ENCODE measurements at places on chromosomes 4 and X.

DNA sequence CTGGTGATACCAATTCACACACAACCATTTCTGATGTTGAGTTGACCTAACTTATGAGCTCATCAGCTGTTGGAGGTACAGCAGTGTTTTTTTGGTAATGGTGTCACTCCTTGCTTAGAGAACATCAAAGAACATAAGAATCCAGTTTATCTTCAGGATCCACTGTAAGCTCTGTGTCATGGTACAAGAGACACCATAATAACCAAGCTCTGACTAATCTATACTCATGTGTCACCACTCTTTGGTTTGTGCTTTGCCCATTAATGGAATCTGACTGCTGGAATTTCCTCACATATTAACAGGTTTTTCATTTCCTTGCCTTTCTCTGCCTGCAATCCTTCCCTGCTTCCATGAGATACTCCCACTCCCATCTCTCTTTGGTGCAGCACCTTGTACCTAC lies 735.1 kb upstream of the LCORL start:
- no peaks in the 10 kb centered on the region for H3K4me1 ChIP-seq
- no peak overlapping the region for H3K4me3 ChIP-seq
- no peak for DNase-seq
- no peak overlapping the region for H3K27ac ChIP-seq

- H3K36me3 ChIP-seq = no peaks in the 10 kb centered on the region
- no peak for DNase-seq
- H3K4me3 ChIP-seq = no peak overlapping the region
- H3K27ac ChIP-seq = no peak overlapping the region
- no peaks in the 10 kb centered on the region for H3K4me1 ChIP-seq
These were observed 156.0 kb upstream of the GALNT7 start for GRCh38 chr4:173012608-173013007.

DNA sequence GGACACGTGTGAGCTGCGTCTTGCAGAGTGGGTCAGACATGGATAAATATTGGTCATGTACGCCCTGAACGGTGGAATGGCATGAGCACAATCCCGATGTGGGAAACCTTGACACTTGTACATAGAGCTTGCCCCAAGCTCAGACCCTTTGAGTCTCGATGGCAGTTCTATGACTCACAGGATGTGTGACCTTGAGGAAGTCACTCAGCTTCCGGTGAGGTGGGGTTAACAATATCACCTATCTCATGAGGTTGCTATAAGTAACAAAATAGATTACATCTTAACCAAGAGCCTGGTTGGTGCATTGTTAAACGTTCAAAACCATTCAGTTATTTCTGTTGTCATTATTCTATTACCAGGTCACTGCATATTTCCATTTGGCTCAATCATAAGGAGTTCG lies 109.1 kb upstream of the TBL1X start:
- H3K27ac ChIP-seq = no peak overlapping the region
- no peaks in the 10 kb centered on the region for H3K27me3 ChIP-seq
- no peak for DNase-seq
- H3K36me3 ChIP-seq = no peaks in the 10 kb centered on the region
- H3K4me3 ChIP-seq = no peak overlapping the region
- no peaks in the 10 kb centered on the region for H3K4me1 ChIP-seq

GRCh38 chr4:144572660-144573059 lies 73.3 kb upstream of the HHIP start:
- H3K4me3 ChIP-seq = no peak overlapping the region
- H3K27me3 ChIP-seq = no peaks in the 10 kb centered on the region
- no peak overlapping the region for H3K27ac ChIP-seq
- H3K36me3 ChIP-seq = no peaks in the 10 kb centered on the region
- no peak for DNase-seq

DNA sequence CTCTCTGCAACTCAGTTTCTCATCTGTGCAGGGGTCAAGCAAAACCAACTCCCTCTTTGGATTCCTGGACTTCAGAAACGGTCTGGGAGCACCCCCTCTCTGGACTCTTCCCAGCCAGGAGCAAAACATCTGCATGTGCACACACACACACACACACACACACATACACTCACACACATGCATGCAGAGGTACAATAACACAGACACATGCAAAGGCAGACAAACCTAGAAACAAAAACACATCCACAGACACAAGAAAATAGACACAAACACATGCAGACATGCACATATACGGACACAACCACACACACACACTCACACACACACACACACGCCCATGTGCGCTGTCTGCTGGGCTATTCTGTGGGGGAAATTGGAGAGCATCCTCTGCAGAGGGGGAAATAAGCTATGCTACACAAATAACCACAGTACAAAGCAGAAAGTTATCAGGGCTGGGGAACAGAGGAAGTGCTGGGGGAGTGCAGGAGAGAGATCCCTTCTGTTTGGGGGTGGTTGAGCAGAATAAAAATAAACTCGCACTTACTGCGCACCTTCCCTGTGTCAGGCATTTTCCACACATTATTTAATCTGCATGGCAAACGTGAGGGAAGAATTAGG lies 19.9 kb downstream of the IQSEC2 start:
- no peak for DNase-seq
- H3K27ac ChIP-seq = no peak overlapping the region
- H3K36me3 ChIP-seq = no peaks in the 10 kb centered on the region
- no peak overlapping the region for H3K4me3 ChIP-seq
- no peaks in the 10 kb centered on the region for H3K27me3 ChIP-seq

DNA sequence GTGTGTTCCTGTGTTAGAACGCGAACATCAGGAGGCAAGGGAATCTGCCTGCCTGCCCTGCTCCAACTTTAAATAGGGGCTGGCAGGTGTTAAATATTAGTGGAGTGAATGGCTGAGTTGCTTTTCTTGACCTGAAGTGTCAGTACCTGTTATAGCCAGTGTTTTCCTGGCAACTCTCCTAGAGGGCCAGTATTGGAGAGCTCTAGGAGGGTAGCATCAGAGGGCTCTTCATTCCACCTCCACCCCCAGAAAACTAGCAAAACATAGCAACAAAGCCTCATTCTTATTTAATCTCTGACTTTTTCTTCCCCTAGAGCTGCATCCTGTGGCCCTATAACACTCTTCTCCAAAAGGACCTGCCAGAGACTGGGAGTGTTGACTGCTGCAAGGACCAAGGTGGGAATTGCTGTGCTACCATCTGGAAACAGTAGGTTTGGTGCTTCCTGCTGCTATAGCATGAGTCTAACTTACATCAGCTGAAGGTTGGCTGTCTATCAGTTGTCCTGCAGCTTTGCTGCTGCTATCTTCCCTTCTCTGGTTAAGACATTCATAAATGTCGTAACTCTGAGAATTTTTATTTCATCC lies 33.5 kb downstream of the SGMS2 start:
- no peak overlapping the region for H3K27ac ChIP-seq
- no peaks in the 10 kb centered on the region for H3K4me1 ChIP-seq
- H3K4me3 ChIP-seq = no peak overlapping the region
- H3K27me3 ChIP-seq = no peaks in the 10 kb centered on the region
- no peak for DNase-seq

- no peaks in the 10 kb centered on the region for H3K36me3 ChIP-seq
- no peak for DNase-seq
- H3K27ac ChIP-seq = no peak overlapping the region
- no peaks in the 10 kb centered on the region for H3K4me1 ChIP-seq
- H3K4me3 ChIP-seq = no peak overlapping the region
These were observed 484.0 kb downstream of the NAF1 start for GRCh38 chr4:162682651-162683050.

- no peaks in the 10 kb centered on the region for H3K36me3 ChIP-seq
- DNase-seq = peak; percentile 8
- H3K4me1 ChIP-seq = peaks cover 13% of the 10 kb centered on the region
- H3K27me3 ChIP-seq = no peaks in the 10 kb centered on the region
These were observed 14.5 kb downstream of the AFP start for GRCh38 chr4:73450398-73451004.

DNA sequence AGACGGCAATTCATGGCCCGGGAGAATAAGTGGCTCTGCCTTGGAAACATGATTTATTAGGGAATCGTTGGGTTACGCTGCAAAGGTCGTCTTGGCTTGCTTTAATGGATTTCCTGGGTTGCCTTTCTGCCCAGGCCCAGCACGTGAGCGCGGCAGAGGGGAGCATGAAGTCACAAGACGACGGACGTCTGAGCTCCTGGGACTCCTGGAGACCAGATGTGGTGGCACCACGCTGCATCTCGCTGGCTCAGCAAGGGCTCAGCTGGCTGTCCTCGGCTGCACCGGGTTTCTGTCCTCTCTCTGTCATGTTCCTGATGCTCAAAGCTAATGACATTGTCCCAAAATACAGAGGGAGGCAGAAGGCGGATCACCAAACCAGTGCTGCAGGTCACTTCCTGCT lies 61.2 kb downstream of the C4orf50 start:
- H3K36me3 ChIP-seq = no peaks in the 10 kb centered on the region
- no peak overlapping the region for H3K4me3 ChIP-seq
- no peak for DNase-seq
- H3K27ac ChIP-seq = peak overlapping the region; percentile 7
- H3K4me1 ChIP-seq = no peaks in the 10 kb centered on the region
- H3K27me3 ChIP-seq = no peaks in the 10 kb centered on the region

DNA sequence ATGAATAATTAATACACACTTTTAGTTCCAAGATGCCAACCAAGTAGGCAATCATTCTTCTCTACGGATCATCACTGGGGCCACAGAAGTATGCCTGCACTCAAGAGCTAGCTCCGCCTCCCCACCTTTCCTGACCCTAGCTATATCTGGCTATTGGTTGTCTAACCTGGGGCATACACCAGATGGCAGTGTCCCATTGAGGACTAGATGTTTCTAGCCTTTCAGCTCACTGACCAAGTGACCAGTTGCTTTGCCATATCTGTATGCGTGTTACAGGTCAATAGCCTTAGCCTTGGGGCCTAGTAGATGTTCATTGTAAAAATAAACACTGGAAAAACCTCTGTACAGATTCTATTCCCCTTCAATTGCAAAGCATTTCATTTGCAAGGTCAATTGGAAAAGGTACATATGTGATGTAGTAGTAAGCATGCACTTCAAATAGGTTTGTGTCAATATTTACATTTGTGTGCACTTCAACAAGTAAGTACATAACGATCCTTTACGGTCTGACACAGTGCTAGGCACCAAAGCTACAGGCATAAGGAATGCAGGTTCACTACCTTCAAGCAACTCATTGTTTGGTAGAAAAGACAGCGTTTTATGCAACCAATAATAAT lies 521.7 kb downstream of the PPARGC1A start:
- no peak overlapping the region for H3K4me3 ChIP-seq
- H3K4me1 ChIP-seq = no peaks in the 10 kb centered on the region
- DNase-seq = no peak
- no peaks in the 10 kb centered on the region for H3K36me3 ChIP-seq
- no peaks in the 10 kb centered on the region for H3K27me3 ChIP-seq

DNA sequence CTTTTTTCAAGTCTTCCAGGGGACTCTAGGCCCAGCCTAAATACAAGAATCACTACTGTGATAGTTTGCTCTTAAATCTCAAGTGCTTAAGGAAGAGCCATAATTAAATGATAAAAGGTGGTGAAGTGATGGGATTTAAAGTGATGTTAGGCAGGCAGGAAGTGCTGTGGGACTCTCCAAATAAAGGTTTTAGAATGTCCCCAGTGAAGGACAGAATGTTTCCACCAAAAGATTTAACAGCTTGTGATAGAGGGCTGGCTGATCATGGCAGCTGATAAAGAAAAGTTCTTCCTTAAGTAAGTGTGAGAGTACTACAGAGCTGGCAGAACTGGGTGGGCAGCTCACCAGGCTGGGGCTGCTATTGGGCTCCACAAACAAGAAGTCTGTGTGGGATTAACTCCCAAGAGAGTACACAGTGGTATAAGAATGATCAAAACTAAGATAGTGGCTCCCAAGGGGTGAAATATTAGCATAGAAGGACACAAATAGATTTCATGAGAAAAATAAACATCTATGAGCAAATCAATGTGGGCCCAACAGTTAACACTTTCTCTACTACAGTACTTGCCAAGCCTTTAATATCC lies 637.2 kb upstream of the CPEB2 start:
- H3K27me3 ChIP-seq = no peaks in the 10 kb centered on the region
- H3K27ac ChIP-seq = no peak overlapping the region
- no peaks in the 10 kb centered on the region for H3K36me3 ChIP-seq
- H3K4me3 ChIP-seq = no peak overlapping the region
- DNase-seq = no peak

DNA sequence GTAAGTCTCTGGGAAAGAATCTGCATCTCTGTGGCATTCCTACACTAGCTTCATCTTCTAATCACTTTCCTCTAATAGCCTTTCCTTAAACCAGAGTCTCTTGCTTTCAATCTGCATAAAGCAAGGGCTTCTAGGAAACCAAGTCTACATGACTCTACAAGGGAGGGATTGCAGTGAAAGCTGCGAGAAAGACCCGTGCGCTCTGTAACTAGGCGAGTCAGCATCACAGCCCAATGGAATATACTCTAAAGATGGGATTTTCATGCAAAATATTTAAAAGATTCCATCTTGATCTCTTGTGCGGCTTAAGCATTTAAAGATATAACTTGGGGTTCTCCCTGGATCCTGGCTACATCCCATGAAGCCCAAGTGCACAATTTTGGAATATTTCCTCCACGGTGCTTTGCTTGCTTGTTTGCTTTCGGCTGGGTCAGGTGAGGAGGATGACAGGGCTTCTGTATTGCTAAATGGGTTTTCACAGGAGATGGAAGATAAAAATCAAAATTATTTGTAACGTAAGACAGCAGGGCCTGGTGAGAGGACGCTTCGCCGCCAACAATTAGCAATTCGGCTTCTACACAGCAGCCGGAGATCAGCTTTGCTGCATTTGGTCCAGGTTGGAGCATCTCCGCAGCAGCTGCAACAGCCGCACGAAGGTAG lies 687 bp upstream of the GRIA2 start:
- no peak for DNase-seq
- peaks cover 19% of the 10 kb centered on the region for H3K27me3 ChIP-seq
- no peak overlapping the region for H3K4me3 ChIP-seq
- no peak overlapping the region for H3K27ac ChIP-seq

DNA sequence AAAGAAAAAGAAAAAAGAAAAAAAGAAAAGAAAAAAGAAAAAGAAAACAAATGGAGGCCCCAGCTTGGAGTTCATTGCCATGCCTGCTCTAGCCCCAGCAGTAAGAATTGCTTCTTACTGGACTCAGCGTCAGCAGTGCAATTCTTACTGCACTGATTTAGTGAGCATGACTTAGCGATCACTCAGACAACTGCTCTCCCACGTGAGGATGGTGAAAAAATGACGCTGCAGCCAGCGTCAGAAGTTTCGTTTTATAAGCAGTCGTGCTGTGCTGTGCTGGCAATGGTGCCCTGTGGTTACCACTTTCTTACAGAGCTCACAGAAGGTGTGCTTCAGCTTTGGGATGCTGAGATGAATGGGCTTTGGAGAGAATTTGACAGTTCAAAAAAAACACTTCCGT lies 68.3 kb upstream of the DDX3X start:
- no peak overlapping the region for H3K4me3 ChIP-seq
- H3K4me1 ChIP-seq = no peaks in the 10 kb centered on the region
- H3K27ac ChIP-seq = no peak overlapping the region
- H3K36me3 ChIP-seq = no peaks in the 10 kb centered on the region

- no peaks in the 10 kb centered on the region for H3K4me1 ChIP-seq
- DNase-seq = no peak
- no peaks in the 10 kb centered on the region for H3K36me3 ChIP-seq
- peak overlapping the region; percentile 40 for H3K4me3 ChIP-seq
- no peak overlapping the region for H3K27ac ChIP-seq
These were observed 148.9 kb downstream of the MAML3 start for GRCh38 chr4:140004922-140005627.

All from pancreas (tissue), 10 donors.